ENCODE measurements at places on chromosomes 11 and 22.

- no peak for DNase-seq
These were observed 6.8 kb upstream of the MICAL2 start for GRCh38 chr11:12103411-12104225.

- DNase-seq, result no peak
These were observed 455.6 kb downstream of the BRD1 start for GRCh38 chr22:49372111-49372529.

GRCh38 chr11:2303627-2304505 is 2.1 kb downstream of the TSPAN32 start:
- no peak for DNase-seq

DNA sequence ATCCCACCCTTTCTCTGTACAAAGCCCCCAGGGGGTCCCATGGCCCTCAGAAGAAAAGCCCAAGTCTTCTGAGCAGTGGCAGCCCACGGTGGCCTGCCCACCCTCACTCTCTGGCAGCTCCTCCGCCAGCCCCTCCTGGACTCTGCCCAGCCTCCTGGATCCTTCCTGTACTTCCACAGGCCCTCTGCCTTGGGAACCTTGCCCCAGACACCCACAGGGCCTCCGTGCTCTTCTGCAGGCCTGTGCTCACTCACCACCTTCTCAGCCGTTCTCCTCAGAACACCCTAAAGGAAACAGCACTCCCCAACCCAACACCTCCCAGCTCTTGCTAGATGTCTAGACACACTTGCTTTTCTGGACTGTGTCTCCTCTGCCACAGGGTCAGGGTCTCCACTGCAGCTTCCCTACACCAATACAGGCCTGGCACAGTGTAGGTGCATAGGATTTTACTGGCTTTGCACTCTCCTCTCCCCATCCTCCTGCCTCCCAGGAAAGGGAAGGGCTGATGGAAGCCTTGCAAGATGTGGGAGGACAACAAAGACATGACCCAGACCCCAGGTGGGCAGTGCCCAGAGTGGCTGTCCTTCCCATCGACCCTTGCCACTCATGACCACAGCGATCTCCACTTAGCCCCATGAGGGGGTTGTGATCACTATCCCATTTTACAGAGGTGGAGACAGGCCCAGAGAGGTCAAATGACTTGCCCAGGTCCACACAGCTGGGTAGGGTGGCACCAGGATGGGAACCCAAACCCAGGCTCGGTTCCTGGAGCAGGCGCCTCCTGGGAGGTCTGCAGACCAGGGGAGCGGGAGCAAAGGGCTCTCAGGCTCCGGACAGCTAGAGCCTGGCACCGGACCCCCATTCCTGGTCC is 2.0 kb downstream of the SCARF2 start:
- no peak for DNase-seq
